ENCODE measurements at places on chromosomes 2 and 18.

DNA sequence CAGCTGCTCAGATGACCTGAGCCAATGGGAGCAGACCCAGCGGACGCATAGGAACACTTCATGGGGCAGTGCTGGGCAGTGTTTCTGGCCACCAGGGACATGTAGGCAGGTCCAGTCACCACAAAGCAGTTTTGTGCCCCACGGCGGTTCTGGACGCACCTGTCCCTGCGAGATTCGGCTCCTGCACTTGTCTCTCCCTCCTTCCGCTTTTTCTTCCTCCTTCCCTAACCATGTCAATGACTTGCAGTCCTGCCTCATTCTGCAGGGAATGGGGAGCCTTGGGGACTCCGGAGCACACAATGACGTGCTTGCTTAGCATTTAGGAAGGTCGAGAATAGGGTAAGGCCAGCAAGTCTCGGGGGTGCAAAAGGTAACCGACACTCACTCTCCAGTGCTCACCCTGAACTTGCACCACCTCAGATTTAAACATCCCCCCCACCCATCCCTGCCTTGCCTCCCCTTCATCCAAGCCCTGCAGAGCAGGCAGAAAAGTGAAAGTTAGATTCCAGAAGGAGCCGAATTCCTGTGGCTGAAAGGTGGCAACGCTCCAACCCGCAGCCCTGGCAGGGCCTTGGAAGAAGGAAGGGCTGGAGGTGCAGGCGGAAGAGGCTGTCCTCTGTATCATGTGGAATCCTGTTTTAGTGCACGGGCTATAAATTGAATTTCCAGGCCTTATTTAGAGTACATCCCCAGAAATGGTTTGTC, 40.5 kb upstream of the ATG16L1 start:
- DNase-seq, result no peak

DNA sequence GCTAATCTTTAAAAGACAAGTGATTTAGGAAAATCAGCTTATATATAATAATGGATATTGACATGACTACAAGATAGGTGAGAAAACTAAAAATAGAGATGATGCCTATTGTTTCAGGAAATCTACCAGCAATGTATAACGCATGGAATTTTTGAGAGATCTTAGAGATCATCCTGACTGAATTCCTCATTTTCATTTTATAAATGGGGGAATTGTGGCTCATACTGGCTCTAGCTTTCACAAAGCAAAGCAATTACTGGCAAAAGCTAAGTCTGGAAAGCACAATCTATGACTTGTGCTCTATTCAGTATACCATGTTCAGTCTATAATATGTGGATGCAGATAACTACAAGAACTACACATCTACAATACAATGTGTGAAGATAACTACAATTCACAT, 51.9 kb upstream of the FANCL start:
- DNase-seq, result no peak

DNA sequence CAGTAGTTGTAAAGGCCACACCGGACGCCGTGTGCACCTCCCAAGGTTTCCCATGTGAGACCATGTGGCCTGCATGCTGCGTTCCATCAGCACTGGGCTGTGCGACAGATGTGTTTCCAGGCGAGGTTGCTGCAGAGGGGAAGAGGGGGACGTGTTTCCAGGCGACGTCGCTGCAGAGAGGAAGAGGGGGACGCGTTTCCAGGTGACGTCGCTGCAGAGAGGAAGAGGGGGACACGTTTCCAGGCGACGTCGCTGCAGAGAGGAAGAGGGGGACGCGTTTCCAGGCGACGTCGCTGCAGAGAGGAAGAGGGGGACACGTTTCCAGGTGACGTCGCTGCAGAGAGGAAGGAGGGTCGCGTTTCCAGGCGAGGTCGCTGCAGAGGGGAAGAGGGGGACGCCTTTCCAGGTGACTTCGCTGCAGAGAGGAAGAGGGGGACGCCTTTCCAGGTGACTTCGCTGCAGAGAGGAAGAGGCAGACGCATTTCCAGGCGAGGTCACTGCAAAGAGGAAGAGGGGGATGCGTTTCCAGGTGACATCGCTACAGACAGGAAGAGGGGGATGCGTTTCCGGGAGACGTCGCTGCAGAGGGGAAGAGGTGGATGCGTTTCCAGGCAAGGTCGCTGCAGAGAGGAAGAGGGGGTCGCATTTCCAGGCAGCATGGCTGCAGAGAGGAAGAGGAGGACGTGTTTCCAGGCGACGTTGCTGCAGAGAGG, 24.5 kb downstream of the NFATC1 start:
- DNase-seq, result no peak

DNA sequence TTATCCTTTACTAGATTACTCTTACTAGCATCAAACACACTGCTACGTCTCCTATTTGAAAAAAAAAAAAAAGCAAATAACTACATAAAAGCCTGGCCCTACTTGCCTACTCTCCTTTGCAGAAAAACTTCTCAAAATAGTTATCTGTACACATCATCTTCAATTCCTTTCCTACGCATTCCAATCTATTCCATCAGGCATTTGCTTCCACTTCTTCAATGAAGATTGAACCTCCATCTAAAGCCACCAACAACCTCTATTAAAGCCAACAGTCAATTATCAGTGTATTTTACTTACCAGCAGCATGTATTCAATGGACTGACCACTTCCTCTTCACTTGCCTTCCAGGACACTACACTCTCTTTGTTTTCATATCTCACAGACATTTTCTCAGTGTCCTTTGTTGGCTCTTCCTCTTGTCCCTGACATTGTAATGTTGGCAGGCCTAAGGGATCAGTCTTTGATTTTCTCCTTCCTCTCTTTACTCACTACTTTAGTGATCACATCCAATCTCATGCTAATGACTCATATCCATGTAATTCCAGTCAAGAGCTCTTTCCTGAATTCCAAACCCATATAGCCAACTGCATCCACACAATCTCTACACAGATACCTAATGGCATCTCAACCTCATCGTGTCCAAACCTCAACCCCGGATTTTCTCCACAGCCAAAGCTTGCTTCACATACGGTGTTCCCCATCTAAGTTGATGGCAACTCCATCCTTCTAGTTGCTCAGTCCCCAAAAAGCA, 131.3 kb downstream of the CCDC148 start:
- DNase-seq, result no peak

DNA sequence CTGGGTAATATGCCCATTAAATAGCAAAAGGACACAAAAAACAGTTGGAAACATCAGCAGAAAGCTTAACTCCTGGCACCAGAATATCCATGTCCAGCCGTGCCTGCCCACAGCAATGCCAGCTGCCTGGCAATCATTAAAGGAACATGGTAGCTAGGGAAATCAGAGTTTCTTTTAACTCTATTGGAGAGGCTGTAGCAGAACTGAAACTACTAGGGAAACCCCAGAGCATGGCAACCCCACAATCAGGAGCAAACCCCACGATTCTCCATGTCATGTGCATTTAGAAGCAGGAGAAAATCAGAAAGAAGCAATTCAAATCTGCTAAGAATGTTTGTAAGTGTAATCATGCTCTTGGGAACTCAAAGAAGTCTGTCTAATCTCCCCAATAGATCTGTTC, 409.0 kb upstream of the SMIM21 start:
- no peak for DNase-seq

- no peak for DNase-seq
Measured at GRCh38 chr18:2898186-2898640, 51.4 kb downstream of the EMILIN2 start.

- no peak for DNase-seq
Measured at GRCh38 chr2:134625311-134625710, 93.5 kb downstream of the TMEM163 start.

DNA sequence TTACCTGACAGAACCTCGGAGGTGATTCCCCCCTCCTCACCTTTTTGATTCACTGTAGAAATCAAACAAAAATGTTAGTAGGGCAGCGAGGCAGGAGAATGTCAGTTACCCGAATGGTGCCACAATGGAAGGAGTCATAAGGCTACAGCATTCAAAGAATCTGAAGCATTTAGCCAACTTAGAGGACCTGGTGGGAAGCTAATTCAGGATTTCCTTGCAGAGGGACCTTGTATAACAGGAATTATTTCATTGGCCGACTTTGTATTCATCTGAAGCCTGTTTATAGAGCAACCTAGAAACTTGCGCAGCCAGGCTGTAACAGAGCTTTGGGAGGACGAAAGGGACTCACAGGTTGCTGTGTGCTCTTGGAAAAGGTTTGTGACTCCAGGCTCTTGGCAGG, 129.1 kb upstream of the MMADHC start:
- no peak for DNase-seq

GRCh38 chr18:62454527-62454926, 68.3 kb upstream of the ZCCHC2 start:
- DNase-seq, result no peak

DNA sequence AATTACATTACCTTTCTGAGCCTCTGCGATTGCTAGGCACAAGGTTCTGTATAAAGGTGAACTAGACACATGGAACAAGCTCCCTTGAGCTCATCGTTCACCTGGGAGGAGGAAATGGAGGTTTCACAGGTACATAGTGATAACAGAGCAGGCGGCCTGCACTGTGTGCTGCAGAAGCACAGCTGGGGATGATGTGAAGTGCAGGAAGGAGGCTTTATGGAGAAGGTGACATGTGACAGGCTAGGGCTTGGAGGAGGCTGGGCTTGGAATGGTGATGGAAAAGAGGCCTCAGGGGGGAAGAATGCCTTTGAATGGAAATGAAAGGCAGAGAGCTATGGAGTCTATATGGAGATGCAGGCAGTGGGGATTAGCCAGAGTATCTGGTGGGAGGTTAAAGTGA, 22.9 kb downstream of the MARCHF4 start:
- DNase-seq, result no peak

- no peak for DNase-seq
Measured at GRCh38 chr18:72155327-72155726, 388.8 kb downstream of the CBLN2 start.

DNA sequence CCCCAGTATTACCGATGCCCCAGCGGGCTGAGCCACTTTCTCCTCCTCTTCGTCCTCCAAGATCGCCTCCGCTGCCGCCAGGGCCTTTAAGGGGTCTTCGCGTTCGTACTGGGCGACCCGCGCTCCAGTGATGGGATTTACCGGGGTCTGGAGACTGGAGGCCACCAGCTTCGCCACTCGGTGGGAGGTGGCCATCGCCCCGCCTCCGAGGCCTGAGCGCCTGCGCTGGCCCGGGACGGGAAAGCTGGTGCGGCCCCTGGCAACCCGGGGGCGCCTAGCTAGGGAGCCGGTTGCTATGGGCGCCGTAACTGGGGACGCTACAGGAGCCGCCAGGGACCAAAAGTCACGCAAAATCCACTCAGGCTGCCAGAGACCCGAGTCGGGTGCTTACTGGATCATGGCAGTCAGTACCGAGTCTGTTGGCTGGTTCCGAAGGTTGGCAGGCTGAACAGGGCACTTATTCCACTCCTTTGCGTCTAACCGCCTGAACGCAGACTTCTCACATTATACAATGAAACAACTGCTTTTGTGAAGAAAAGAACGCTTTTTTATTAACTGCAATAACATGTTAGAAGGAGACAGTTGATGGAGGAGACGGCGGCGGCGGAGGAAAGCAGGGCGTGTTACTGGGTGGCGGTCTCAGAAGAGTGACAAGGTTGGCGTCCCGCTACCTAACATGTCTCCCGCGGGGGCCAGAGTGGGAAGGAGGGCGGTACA, at the start of gene FAM161A:
Gene FAM161A (minus strand): TSS at position 214 of the 717 bp plus-strand sequence. CDS start 19 bp downstream, at position 195.
- peak; percentile 78 for DNase-seq

GRCh38 chr18:75066021-75066880, 142.7 kb downstream of the PTGR3 start:
- DNase-seq, result no peak

DNA sequence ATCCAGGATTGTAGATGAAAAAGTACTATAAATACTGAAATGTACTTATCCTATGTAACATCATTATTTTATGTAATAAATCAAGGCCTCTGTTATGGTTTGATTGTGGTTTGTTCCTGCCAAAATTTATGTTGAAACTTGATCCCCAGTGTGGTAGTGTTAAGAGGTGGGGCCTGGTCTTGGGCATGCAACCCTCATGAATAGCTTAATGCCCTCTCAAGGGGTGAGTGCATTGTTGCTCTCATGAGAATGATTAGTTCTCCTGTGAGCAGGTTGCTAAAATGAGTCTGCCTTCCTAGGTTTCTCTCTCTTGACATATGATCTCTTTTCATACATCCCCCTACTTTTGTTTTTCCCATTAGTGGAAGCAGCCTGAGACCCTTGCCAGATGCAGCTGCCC, 915.4 kb downstream of the TSN start:
- DNase-seq, result no peak

GRCh38 chr2:21981127-21981526, 857.4 kb downstream of the TDRD15 start:
- DNase-seq, result no peak

- no peak for DNase-seq
Measured at GRCh38 chr2:96884299-96885094, 14.6 kb upstream of the SEMA4C start.

- DNase-seq, result no peak
Measured at GRCh38 chr2:186460465-186460864, 25.6 kb upstream of the ZC3H15 start.

- DNase-seq, result no peak
Measured at GRCh38 chr2:36549165-36549574, 48.8 kb downstream of the FEZ2 start.

GRCh38 chr2:101330253-101330933, 21.9 kb upstream of the RNF149 start:
- peak; percentile 54 for DNase-seq

DNA sequence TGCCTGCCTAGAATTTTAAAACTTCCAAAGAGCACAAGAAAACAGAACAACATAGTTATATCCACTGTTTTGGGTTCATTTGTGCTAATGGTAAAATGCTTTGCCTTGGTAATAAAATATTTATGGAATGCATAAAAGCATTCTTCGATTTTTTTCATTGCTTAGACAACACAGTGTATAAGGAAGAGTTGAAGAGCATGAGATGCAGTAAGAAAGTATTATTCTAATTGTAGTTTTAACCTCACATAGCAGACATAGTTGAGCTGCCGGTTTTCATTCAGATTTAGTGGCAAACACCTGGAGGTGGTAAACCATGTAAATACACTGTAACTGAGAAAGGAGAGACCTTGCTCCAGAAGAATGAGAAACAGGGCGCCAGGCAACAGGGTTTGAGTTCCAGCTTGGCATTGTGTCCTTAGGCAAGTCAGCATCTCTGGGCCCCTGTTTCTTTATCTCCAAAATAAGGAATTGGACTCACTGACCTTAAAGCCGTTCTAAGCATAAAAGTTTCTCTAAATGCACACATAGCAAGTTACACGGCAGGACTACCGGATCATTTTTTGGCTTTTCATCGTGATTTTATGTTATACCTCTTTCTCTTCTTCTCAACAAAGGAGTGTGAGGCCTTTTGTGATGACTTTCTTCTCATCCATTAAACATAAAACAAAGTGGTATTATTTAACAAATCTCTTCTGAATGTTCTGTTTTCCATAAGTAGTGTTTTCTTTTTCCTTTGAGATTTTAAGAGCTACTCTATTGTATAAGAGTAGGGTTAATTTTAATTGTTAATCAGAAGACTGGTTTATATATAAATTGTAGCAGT, 7.9 kb downstream of the UGP2 start:
- no peak for DNase-seq

- no peak for DNase-seq
Measured at GRCh38 chr2:136310005-136310495, 192.1 kb upstream of the CXCR4 start.

DNA sequence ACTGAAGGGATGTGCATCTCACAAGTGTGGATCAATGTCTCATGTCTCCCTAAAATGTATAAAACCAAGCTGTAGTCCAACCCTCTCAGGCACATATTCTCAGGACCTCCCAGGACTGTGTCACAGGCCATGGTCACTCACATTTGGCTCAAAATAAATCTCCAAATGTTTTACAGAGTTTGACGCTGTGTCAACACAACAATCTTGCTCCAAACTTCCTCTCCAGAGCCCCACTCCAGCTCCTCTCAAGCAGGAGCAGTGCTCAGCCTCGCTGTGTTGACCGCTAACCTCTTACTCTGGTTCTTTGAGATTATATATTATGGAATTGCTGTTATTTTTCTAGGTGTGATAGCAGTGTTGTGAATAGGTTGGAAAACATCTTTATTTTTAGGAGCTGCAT, 56.2 kb downstream of the CYP27C1 start:
- no peak for DNase-seq

GRCh38 chr2:221495731-221496130, 76.4 kb downstream of the EPHA4 start:
- no peak for DNase-seq

Data from activated T-cell treated with anti-CD3 and anti-CD28 coated beads, Interleukin-2, amount 50 U/mL, for 1 hour (primary cell).